GM19239 (cell line): ENCODE measurements at places on chromosomes 3 and 15.

DNA sequence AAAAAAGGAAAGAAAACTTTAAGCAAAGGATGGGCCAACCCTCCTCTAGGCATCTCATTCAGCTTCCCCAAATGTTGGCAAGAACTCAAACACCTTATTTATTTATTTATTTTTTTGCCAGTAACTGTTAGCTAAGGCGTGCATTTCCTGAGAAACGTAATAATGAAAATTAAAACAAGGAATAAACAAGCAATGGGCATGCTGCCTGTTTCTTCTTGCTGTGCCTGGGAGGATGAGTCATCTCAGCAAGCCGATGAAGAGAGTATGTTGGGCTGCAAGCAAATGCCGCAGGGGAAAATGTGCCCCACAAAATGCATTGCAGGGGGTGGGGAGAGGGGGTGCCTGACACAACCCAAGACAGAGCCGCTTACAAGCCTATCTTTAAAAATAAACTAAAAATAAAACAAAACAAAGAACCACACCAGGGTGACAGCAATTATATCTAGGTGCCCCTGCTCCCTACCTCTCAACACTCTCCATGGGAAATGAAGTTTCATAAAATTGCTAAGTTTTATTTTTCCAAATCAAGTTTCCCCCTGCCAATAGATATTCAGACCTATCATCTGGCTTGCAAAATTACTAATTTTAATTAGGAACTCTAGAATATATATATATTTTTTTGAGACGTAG is 40.3 kb downstream of the EIF4E3 start:
- DNase-seq = no peak

- no peak for DNase-seq
Observed at GRCh38 chr15:52667597-52667996, 11.6 kb downstream of the ATOSA start.

DNA sequence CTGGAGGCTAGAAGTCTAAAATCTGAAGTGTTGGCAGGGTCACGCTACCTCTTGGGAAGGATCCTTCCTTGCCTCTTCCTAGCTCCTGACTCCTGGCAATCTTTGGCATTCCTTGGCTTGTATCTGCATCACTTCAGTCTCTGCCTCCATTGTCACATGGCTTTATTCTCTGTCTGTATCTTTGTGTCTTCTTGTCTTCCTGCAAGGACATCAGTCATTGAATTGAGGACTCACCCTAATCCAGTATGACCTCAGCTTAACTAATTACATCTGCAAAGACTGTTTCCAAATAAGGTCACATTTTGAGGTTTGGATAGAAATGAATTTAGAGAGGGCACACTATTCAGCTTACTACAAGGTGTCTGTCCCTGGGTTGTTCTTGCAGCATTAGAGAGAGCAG is 31.1 kb upstream of the UTS2B start:
- no peak for DNase-seq

GRCh38 chr3:29577250-29577649 is 296.4 kb downstream of the RBMS3 start:
- DNase-seq = no peak

- DNase-seq = no peak
Observed at GRCh38 chr3:142226474-142226873, 1.1 kb upstream of the GK5 start.

GRCh38 chr15:65920121-65920520 is 50.8 kb downstream of the RAB11A start:
- DNase-seq = no peak
